Kidney epithelial cell (primary cell): ENCODE measurements at places on chromosomes 6 and 20. TPM values are rescaled to one million over a fixed set of nuclear protein-coding genes. Genes with fewer than 3 reads are reported as not detected.

- no peak for DNase-seq
Measured at GRCh38 chr6:86122086-86122485, 479.4 kb upstream of the SYNCRIP start.

DNA sequence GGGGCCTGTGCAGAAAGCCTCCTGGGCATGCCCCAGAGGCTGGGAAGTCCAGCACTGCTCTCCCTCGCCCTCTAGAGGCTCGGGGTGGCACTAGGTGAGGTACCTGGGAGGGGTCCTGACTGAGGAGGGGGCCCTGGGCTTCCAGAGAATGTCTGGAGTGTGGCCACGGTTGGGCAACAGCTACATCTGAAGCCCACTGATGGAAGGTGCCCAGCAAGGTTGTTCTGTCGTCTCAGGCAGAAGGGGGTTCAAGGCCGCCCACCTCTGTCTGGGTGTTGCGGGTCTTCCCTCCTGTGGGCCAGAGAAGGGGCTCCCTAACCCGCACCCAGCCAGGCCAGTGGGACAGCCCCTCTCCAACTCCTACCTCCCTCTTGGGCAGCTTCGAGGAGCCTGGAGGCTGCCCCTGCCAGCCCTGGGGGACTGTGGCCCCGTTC lies 11.4 kb upstream of the VEGFA start:
- no peak for DNase-seq

- no peak for DNase-seq
Measured at GRCh38 chr6:15331143-15331542, 85.3 kb downstream of the JARID2 start.

GRCh38 chr6:134720353-134721059 lies 229.4 kb downstream of the ALDH8A1 start:
- DNase-seq, result no peak

DNA sequence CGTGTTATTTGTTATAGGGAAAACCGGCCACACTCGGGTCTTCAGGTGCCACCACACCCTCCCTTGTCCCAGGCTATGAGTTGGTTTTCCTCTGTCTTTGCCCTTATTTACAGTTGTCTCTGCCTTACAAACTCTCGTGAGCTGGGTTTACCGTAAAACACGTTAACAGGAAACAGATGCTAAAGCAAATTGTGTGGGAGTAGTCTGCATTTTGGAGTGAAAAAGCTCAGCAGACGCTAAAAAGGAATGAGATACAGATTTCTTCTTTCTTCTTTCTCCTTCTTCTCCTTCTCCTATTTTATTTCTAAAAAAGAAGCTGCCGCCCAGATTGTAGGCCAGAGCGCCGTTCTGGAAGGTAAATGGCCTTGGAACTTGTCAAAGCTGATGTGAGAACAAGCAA lies 51.9 kb downstream of the APCDD1L start:
- no peak for DNase-seq

DNA sequence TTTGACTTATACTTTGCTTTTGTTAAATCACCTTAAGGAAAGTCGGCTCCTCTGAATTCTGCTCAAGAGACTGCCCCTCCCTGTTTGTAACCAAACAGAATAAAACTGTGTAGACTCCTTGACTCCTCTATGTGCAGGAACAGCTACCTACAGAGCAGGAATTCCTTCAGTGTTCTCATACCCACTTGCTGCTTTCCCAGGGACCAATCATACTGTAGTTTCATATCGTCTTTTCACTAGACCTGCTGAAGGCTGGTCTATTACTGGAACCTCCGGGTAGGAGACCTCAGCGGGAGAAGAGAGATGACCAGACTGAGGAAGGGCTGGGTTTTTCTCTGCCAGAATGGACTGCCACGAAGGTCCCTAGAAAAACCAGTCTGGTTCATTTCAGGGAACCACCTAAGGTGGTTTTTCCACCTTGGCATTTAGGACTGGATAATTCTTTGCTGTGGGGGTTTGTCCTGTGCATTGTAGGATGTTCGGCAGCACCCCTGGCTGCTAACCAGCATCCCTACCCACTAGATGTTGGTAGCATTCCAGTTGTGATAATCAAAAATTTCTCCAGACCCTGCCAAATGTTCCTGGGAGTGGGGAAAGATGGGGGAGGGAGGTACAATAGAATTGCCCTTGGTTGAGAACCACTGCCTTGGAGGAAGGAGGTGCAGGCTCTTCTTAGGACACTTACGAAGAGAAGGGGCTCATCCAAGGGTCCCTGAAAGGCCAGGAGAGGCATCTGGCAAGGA lies 80.5 kb downstream of the DNAAF9 start:
- DNase-seq, result no peak

DNA sequence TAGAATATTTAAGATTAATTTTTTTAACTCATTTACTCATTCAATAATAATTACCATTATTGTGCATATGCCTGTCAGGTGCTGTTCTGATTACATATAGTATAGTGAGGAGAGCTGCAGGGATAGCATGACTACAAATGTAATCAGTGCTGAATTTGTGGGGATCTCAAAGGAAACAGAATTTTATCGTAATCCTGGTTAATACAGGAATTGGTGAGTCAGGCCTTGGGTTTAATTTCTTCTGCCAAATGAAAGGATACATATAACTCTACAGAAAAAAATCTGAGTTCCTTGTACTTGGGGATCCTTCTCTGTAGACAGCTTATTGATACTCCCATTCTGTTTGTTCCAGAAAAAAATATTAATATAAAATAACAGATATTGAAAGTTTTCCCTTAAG lies 297.2 kb downstream of the GJA1 start:
- no peak for DNase-seq

DNA sequence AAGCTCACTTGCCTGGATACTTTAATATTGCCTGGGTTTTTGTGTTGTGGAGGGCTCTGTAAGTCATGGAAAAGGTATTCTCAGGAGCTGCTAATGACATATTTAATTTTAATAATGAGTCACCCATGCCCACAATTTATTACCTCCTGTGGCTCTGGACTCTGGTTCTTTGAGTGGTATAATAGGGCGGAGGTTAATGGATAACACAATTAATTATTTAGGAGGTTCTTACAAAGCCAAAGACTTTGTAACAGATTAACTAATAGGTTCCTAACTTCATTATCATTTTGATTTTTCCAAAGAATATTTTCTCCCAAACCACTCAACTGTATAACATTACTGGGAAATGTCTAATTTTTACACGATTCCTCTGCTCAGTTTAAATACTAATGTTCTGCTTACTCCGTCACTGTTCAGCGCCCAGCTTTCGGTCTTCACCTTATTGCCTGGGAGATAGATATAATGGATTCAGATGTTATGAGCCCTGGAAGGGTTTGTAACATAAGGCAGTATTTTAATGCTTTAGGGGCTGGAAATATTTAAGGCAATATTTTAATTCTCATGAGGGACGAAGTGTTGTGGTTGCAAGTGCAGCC lies 29.4 kb downstream of the PHACTR3 start:
- peak; percentile 7 for DNase-seq

GRCh38 chr6:146879406-146880117 lies 280.8 kb downstream of the ADGB start:
- no peak for DNase-seq

DNA sequence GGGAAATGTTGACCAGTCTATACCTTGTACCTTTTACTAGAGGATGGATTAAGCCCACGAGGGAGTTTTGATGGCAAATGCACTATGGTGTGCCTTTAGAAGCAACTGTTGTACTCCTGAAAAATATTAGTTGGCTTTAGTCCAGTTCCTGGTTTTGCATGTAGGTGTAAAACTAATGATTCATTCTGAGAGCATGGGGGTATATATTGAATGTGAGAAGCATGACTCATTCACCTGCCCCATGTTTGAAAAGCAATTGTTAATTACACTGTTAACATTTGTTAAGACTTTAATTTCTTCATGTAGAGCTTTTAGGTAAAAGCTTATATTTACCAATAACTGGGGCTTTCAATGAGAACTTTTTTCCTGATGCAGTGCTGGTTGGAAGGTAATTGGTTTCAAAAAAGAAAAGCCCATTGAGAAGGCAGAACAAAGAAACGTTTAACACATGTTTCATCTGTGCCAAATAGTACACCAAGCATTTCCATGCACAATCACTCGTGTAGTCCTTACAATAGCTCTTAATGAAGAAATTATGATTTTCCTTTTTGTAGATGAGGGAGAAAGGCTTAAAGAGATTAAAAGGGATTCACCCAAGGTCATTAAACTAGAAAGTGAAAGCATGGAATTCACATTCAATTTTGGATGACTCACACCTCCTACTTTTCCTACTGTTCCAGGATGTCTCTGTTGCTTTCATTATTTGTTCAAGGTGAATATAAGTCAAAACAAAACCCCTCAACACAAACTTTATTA lies 134.1 kb downstream of the CCDC170 start:
- peak; percentile 34 for DNase-seq

DNA sequence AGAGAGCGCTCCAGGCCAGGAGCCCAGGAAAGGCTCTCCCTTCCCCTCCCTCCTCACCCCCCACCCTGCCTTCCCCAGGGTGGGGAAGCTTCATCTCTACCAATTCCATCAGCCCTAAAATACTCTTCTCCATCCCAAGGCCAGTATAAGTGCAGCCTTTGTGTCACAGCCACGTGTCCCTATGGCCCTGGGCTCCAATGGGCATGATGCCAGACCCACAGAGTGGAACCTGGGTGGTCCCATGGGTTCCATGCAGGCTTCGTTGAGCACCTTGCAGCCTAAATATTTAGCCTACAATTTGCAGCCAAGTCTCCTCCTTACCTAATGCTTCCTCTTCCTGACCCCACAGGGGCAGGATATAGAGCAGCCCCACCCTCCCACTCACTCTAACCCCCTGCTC lies 976 bp upstream of the MATN4 start:
- no peak for DNase-seq

GRCh38 chr6:41675176-41675775 lies 37.0 kb downstream of the MDFI start:
- DNase-seq, result no peak

GRCh38 chr6:106872049-106872448 lies 102.5 kb downstream of the CD24 start:
- DNase-seq, result peak; percentile 31

NECAB3 gene
- 17.5 and 20.6 TPM in 2 replicates for total RNA-seq

PROKR2 gene
- total RNA-seq, result not detected in 2 replicates

GSTA1 gene
- not detected in 2 replicates for total RNA-seq

DDO gene
- total RNA-seq, result 0.07 and 0.29 TPM in 2 replicates

SNRPB2 gene
- 47.7 and 72.7 TPM in 2 replicates for total RNA-seq
